Stimulated activated CD4-positive, alpha-beta T cell treated with anti-CD3 and anti-CD28 coated beads, Interleukin-2, amount 100 ng/mL, for 4 hours (primary cell): ENCODE measurements at places on chromosomes 1 and 21.

- no peak for DNase-seq
Observed at GRCh38 chr21:41166884-41167283, 1.1 kb upstream of the BACE2 start.

DNA sequence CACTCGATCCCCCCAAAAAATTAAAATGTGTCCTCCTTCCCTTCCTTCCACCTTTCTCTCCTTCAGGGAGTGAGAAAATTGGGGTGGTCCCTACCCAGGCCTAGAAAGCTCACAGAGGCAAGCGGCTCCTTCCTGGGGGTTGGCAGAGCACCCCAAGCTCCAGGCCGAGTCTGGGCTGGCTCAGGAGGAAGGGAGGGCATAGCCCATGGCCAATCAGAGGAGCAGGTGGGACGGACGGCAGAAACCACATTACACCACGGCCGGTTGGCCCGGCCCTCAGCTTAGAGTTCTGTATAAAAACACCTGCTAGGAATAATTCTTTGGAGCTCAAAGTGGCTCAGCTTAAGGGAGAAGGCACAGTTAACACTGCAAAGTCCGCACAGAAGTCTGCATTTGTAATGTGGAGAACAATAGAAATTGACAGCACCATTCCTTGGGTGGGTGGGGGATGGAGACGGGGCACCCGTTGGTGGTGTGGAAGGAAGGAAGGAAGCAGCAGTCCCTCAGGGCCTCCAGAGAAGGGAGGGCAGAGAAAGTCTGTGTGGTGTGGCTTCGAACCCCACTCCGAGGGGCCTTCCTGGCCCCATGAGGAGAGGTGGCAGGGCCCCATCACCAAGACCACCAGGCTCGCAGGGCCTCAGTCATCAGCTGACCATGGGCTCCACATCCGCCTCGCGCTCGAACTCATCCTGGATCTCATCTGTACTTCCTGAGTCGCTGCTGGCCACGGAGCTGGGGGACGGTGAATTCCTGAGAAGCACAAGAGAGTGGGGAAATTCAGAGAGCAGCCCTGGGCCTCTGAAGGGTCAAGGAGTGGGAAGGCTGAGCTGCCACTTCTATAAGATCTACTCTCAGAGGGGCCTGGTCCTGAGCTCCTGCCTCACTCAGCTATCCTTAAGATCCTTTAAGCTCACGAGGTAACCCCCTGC is 5.8 kb upstream of the ALDH4A1 start:
- DNase-seq: no peak

DNA sequence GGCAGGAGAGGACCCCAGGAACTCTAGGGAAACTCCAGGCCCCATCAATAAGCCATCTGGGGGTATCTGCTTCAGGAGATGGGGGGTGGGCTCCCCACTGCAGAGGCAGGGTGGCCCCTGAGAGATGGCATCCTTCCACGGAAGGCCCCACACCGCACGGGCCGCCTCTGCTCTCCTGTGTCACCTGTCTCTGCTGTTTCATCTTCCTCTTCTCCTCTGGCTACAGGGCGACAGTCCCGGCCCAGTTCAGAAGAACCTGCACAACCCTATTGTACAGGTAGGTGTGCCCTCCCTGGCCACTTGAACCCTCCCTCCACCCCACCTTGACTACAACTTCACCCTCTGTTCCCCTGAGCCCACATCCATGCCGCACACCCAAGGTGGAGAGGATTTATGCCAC is 90.2 kb upstream of the TMEM51 start:
- no peak for DNase-seq

GRCh38 chr1:67060811-67061218 is 6.9 kb upstream of the SLC35D1 start:
- DNase-seq: no peak

- no peak for DNase-seq
Observed at GRCh38 chr1:236027104-236027503, 37.8 kb downstream of the NID1 start.

DNA sequence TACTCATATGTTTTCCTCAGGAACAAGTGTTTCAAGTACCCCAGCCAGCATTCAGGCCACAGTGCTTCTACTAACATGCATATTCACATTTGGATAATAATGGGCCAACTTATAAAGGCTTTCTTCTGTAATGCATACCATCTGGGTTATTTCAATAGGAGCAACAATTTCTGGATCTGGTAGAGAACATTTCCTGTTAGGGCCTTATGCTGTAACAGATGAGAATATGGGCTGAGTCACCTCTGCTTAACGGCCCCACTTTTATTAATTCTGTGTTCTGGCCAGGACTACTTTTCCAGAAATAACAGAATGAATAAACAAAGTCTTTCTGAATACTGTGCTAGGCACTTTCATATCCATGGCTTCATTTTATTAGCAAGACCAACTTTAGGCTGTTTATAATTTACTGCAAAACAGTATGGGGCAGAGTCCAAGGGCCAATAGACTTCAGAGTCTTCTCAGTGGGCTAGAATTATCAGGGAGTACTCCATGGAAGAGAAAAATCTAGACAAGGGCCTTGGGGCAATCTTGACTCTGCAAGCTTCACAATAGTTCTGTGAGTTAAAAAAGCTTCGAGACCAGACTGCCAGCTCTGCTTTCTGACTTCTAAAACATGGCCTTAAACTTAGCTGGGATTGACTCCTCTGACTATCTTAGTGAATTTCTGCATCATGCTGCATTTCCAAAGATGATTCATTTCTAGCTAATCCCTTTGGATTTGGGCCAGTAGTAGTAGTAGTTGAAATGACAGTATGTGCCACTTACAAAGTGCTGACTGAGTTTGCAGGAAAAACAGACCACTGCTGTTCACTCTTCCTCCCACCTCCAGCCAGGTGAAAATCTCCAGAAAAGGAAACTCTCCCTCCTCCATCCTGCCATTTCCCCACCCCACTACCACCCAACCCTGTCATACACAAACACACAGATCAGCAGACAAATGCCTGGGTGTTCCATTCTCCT is 8.2 kb upstream of the SSX2IP start:
- DNase-seq: no peak

- DNase-seq: no peak
Observed at GRCh38 chr1:64887689-64888217, 78.6 kb downstream of the JAK1 start.

- no peak for DNase-seq
Observed at GRCh38 chr1:234320549-234320948, 52.7 kb upstream of the COA6 start.

DNA sequence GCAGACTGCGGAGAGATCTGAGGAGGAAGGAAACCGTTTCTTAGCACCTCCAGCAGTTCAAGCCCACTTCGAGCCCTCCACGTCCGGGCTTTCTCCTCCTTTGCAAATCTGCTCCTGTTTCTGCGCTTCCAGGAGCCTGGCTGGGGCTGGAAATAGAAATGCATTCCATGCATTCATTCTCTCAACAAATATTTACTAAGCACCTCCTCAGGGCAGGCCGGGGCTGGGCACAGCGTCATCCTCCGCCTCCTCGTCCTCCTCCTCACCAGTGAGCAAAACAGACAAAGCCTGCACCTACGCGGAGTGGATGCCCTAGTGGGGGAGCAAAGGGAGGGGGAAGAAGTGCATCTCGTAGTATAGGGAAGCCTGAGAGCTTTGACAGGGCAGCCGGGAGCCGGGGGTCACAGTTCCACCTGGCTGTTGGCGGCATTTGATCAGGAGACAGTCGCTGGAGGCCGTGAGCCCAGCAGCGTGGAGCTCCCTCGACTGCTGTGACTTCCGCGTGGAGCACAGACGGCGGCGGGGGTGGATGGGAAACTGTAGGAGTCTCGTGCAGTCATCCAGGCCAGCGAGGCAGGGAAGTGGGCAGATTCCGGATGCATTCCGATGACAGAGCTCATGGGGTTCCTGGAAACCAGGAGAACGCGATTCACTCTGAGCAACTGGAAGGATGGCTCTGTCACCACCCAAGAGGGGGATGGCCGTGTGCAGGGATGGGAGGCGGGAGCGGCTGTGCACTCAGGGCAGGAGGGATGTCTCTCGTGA is 93.5 kb downstream of the SIK1 start:
- DNase-seq: peak; percentile 13

DNA sequence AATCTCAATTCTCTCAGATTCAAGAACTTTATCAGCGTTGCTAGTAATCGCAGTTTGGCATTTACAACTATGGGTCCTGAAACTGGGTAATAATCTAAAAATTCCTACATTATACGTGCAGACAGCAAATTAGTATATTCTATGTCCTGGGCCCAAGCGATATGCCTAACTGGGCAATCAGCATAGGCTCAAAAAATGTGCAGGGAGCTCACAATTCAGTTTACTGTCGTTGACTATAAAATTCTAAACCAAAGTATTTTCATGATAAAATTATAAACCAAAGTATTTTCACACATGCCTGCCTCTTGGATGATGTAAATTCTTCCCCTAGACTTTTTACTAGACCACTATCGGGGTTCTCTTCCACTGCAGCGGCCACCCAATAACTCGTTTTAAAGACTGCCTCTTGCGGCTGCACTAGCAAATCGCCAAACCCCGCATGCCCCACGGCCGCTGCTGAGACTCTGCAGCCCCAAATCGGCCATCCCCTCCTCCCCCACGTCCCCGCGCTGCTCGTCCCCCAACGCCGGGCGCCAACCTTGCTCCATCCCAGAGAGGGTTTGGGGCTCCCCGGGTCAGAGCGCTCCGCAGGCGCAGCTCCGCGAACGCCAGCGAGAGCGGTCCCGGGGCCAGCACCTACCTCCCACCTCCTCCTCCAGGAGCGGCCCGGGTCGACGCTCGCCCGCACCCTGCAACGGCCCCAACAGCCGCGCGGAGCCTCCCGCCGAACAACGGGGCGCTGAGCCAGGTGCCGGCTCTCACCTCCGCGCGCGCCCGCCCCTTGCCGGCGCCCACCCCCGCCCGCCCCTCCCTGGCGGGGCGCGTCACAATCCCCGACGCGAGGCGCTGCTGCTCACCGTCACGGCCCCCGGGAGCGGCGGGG is 506 bp downstream of the SSX2IP start:
- no peak for DNase-seq

- no peak for DNase-seq
Observed at GRCh38 chr1:37332126-37332525, 142.3 kb upstream of the ZC3H12A start.

GRCh38 chr1:116380499-116381242 is 7.6 kb downstream of the ATP1A1 start:
- no peak for DNase-seq

- peak; percentile 24 for DNase-seq
Observed at GRCh38 chr21:42164064-42164789, 54.7 kb upstream of the ABCG1 start.

DNA sequence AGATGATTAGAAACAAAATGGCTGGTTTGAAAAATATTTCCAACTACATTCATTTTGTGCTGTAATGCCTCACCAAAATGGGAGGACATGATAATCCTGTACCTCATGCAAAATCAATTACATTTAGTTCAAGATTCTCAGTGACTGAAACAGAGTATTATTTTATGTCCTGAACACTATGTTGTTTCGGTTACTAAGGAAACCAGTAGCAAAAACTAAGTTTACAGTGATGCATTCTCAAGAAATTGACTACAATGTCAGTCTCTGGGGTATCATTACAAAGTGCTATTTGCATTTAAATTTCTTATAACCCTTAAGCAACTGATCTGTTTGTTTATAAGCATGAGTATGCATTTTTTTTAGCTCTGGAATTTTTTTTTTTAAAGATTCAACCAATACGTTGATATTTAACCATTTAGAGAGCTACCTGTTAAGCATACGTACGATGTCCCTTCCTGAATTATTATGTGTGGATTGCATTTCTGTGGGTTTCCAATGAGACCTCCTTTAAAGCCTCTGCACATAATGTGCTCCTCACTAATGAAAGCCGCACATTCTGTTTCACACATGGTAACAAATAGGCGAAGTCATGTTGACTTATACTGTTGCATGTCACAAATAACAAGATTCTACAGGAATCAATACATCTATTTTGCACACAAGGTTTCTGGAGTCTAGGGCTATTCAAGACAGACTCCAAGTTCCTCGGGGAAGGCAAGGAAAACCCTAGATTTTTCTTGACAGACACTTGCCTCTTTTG is 1035.7 kb downstream of the ADGRL2 start:
- DNase-seq: no peak

GRCh38 chr1:162633081-162633762 is 958 bp downstream of the DDR2 start:
- DNase-seq: no peak

GRCh38 chr1:157472056-157472701 is 80.1 kb downstream of the FCRL5 start:
- DNase-seq: no peak

DNA sequence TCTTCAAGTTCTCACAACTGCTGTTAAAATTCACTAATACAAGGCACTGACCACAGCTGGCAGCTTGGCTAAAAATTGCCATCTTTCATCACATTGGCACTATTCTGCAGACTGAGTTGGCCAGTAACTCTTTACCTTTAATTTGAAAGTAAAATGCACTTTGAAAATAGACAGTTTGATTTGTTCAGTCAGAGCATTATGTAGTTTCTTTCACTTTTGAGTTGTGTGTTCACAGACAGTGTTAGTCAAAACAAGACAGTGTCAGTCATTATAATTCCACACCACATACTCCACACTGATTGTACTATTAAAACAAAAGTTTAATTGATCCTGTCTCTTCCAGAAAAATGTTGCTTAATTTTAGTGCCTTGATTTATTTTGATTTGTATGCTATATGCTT is 160.7 kb downstream of the SDCCAG8 start:
- no peak for DNase-seq

GRCh38 chr1:236222632-236223031 is 59.1 kb downstream of the ERO1B start:
- no peak for DNase-seq

DNA sequence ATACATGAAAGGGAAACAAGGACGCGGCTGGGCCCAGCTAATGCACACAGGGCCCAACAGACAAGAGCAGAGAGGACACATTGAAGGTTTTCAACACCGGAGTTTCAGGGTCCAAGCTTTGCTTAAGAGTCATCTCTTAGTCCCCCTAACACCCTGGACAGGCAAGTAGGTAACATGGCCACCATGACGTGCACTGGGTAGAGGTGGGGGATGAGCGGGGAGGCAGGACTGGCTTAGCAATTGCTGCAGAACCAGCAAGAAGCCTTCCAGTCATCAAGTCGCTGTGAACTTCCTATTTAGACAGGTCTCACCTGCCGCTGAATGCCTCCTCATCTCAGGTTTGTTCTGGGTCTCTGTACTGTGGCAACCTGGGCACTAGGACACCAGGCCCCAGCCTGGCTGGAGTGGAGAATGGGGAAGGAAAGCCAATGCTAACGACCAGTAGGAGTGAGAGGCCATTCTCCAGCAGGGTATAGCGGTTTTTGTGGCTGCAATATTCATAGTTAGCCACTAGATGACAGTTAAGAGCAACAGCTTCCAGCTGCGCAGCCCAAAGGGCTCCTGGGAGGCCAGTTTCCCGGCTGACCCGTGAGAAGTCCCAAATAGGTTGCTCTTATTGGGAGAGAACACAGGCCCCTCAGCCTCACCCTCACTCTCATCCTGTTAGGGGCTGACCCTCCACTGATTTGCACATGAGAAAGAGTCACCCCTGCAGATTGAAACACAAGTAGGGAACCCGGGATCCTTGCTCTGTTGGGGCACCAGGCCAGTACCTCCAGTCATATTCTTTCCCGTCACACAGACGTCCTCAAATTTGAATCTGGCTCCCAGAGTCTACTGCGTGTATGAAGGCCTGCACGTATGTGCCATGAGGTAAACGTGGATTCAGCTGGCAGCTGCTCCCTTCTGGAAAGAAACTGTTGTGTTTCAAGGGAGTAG is 6.0 kb upstream of the PIGC start:
- no peak for DNase-seq
